ENCODE measurements at places on chromosomes 2 and 18.
A peak's percentile ranks its signal among the peaks of the same experiment; 100 is the strongest.

DNA sequence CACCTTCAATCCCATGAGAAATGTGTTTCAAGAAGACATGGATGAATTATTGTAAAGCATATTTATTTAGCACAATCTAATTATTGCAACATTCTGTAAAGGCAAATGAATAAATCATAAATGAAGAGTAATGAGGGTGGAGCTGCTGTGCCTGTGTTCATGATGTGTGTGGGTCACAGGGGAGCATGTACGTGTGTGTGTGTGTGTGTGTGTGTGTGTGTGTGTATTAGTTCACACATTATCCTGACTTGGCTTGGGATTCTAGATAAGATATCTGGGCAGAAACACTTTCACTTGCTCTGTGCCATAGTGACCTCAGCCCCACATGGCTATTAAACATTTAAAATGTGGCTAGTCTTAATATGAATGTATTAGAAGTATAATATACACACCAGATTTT, 361.8 kb downstream of the ALK start:
- H3K27me3 ChIP-seq, result no peaks in the 10 kb centered on the region
- H3K36me3 ChIP-seq, result no peaks in the 10 kb centered on the region
- no peak for ATAC-seq
- no peak overlapping the region for H3K27ac ChIP-seq
- H3K4me1 ChIP-seq, result no peaks in the 10 kb centered on the region

DNA sequence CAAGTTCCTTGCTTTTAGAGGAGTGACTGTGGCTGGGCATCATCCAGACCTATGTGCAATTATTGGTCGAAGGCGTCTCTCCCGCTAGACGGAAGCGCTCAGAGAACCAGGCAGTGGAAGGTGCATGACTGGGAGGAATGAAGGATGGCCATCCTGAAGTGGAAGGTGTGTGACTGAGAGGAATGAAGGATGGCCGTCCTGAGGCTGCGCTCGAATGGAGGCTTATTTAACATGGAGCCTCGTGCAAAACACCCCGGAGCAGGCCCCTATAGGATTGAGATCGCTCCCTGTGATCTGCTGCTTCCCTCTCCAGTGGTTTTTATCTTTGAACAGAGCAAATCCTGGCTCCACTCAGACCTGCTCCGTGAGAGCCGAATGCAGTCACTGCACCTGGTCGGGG, 140.2 kb upstream of the ID2 start:
- H3K27ac ChIP-seq, result no peak overlapping the region
- H3K4me3 ChIP-seq, result no peak overlapping the region
- H3K27me3 ChIP-seq, result no peaks in the 10 kb centered on the region
- no peaks in the 10 kb centered on the region for H3K36me3 ChIP-seq
- no peak for ATAC-seq

DNA sequence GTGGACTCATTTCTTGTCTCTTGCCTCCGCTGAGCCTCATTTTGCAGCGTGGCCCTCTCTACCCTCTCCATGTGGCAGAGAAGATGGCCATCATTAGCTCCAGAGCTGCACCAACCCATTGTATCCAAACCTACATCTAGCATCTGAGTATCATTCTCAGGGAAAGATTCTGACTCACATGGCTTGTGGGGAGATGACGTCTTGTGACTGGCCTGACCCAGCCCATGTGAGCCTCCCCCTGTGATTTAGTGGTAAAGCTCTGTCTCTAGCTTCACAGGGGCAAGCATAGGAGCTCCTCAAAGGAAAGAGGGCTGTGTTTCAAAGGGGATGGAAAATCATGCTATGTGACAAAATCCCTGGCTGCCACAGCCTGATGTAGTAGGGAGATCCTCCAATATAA, 87.4 kb upstream of the RBMS1 start:
- H3K27me3 ChIP-seq, result no peaks in the 10 kb centered on the region
- H3K4me3 ChIP-seq, result no peak overlapping the region
- H3K27ac ChIP-seq, result no peak overlapping the region
- no peaks in the 10 kb centered on the region for H3K36me3 ChIP-seq

DNA sequence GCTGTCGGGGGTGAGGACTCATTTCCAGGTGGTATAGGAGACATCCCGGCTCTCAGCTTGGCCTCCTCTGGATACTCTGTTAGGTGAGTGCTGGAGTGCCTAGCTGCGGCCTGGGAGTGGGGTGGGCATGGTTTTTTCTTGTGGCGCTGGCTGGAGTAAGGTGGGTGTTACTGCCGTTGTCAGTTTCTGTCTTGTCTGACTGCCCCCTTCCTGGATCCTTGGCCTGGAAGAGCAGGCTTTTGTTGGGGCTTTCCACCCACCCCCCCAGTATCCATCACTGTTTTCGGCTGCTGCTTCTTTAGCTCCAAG, 69.2 kb downstream of the DGKD start:
- H3K27ac ChIP-seq, result no peak overlapping the region
- H3K36me3 ChIP-seq, result no peaks in the 10 kb centered on the region
- H3K4me3 ChIP-seq, result no peak overlapping the region
- H3K27me3 ChIP-seq, result no peaks in the 10 kb centered on the region
- peaks cover 19% of the 10 kb centered on the region for H3K4me1 ChIP-seq

- H3K27ac ChIP-seq, result peak overlapping the region; percentile 95
- peak overlapping the region; percentile 77 for H3K4me3 ChIP-seq
- no peaks in the 10 kb centered on the region for H3K27me3 ChIP-seq
Observed at GRCh38 chr2:64987001-64987955, 1.9 kb upstream of the SLC1A4 start.

DNA sequence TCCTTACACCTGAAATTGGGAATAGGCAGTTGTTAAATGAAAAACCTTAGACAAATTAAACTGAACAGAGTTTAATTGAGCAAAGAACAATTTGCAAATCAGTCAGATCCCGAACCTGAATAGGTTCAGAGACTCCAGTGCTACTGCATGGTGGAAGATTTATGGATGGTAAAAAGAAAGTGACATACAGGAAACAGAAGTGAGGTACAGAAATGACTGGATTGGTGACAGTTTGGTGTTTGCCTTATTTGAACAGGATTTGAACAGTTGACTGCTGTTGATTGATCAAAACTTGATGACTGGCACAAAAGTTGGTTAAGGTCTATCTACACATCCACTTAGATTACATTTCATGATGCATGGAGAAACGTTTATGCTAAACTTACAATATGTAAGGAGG, 248.8 kb downstream of the HNMT start:
- no peak overlapping the region for H3K4me3 ChIP-seq
- H3K27ac ChIP-seq, result no peak overlapping the region
- no peak for ATAC-seq
- H3K36me3 ChIP-seq, result no peaks in the 10 kb centered on the region

GRCh38 chr18:76428396-76429261, 66.4 kb downstream of the ZNF516 start:
- no peak overlapping the region for H3K4me3 ChIP-seq
- H3K36me3 ChIP-seq, result peaks cover 14% of the 10 kb centered on the region
- H3K27me3 ChIP-seq, result no peaks in the 10 kb centered on the region
- H3K4me1 ChIP-seq, result peaks cover 13% of the 10 kb centered on the region

DNA sequence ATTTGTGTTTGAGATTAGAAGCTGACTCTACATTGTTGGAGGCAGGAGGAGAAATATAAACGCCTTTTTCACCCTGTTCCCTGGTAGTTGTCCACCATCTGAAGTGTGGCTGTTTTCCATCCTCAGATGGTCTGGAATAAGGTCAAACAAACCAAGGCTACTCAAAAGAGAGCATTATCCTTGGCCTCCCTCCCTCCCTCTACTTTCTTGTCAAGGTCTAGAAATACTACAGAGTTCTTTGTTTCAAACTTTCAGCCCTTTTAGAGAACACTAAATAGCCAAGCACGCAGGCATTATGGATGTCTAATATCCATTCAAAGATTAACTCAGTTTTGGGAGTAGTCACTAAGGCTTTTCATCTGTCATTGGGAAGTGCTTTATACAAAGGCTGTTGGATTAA, 215.8 kb upstream of the ITGA4 start:
- no peak for ATAC-seq
- no peak overlapping the region for H3K4me3 ChIP-seq
- no peak overlapping the region for H3K27ac ChIP-seq
- no peaks in the 10 kb centered on the region for H3K27me3 ChIP-seq
- no peaks in the 10 kb centered on the region for H3K36me3 ChIP-seq

Data from gastroesophageal sphincter (tissue), 4 donors.